Osteocyte (in vitro differentiated cells): ENCODE measurements at places on chromosomes 1 and 21. TPM values are rescaled to one million over a fixed set of nuclear protein-coding genes. Genes with fewer than 3 reads are reported as not detected.

DNA sequence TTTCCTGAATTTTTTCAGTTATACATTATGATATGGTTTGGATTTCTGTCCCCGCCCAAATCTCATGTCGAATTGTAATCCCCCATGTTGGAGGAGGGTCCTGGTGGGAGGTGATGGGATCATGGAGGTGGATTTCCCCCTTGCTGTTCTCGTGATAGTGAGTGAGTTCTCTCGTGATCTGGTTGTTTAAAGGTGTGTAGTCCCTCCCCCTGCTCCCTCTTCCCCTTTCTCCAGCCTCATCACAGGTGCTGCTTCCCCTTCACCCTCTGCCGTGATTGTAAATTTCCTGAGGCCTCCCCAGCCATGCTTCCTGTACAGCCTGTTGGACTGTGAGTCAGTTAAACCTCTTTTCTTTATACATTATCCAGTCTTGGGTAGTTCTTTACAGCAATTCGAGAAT, 93.2 kb upstream of the HNRNPU start:
- DNase-seq: no peak

GRCh38 chr1:43590388-43590925, 59.5 kb upstream of the KDM4A start:
- no peak for DNase-seq

DNA sequence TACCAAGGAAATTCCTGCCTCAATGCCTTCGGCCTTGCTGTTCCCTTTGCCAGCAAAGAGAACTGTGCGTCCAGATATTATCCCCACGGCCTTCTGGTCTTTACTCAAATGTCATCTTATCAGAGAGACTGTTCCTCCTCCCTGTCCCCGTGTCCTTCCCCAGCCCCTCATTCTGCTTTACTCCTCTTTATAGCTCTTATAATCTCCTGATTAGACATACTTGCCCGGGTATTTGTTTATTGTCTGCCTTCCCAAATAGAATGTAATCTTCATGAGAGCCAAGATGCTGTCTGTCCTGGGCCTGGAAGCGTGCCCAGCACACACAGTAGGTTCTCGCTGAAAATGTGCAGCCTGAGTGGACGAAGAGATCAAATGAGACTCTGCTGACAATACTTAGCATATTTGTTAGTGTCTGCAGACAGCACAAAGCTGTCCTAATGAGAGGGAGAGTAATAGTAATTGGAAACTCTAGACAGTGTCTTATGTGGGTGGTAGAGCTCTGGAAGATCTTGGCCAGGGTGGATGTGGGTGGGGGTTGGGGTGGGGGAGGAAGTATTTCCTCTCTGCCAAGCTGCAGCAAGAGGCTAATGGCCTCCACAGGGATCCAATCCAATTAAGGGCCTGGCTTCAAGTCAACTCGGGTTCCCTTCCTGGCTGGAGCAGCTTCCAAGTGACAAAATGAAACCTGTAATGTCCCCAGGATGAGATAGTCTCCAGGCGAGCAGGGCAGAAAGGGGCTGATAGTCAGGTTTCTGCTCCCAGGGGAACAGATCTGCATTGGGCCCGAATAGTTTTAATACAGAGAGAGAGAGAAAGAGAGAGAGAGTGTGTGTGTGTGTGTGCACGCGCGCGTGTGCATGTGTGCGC, 9.5 kb upstream of the CLIC4 start:
- DNase-seq: no peak

- peak; percentile 88 for DNase-seq
These were observed 161.4 kb downstream of the SLC35F3 start for GRCh38 chr1:234065794-234066447.

DNA sequence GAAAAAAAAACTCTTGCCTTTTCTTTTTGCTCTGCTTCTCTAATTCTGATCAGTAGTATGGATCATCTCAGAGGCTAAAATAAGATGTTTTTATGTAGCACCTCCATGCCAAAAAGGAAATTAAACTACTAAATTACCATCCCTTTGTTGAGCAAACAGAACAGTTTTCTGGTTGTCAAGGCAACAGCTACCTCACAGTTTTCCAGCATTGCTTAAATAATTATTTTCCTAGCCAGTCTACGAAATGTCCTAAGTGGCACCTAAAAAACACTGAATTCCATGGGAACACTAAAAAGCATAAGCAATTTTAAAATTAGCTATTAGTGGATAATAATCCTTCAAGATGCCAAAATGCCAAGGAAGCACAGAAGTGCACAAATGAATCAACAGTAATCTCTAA, 61.7 kb downstream of the ARID4B start:
- DNase-seq: no peak

GRCh38 chr1:246724731-246725095, 504 bp downstream of the SCCPDH start:
- no peak for DNase-seq

DNA sequence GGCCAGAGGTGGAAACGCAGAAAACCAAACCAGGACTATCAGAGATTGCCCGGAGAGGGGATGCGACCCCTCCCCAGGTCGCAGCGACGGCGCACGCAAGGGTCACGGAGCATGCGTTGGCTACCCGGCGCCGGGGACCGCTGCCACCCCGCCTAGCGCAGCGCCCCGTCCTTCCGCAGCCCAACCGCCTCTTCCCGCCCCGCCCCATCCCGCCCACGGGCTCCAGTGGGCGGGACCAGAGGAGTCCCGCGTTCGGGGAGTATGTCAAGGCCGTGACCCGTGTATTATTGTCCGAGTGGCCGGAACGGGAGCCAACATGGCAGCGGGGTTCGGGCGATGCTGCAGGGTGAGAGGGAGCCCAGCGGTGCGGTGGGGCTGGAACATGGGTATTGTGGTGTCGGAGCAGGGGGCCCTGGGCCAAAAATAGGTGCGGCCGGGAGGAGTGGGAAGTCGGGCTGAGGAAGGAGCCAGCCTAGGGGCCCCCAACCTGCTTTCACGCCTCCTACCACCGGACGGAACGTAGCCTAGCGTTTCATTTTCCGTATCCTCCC, at the start of gene ACADM:
Gene ACADM, plus strand, starts transcription at position 238 of the 551 bp plus-strand sequence. Its CDS starts 79 bp downstream, at position 317.
- peak; percentile 90 for DNase-seq

The NCAM2 gene
- total RNA-seq: 121 and 135 TPM in 2 replicates

The FCER1A gene
- total RNA-seq: not detected in 2 replicates
